Pulmonary artery endothelial cell (primary cell): ENCODE measurements at places on chromosomes 12 and 14. TPM values are rescaled to one million over a fixed set of nuclear protein-coding genes. Genes with fewer than 3 reads are reported as not detected.

GRCh38 chr12:6627616-6628015 lies 8.1 kb downstream of the LPAR5 start:
- DNase-seq, result no peak

SSPN gene
- 1.1 and 2.0 TPM in 2 replicates for total RNA-seq

DNA sequence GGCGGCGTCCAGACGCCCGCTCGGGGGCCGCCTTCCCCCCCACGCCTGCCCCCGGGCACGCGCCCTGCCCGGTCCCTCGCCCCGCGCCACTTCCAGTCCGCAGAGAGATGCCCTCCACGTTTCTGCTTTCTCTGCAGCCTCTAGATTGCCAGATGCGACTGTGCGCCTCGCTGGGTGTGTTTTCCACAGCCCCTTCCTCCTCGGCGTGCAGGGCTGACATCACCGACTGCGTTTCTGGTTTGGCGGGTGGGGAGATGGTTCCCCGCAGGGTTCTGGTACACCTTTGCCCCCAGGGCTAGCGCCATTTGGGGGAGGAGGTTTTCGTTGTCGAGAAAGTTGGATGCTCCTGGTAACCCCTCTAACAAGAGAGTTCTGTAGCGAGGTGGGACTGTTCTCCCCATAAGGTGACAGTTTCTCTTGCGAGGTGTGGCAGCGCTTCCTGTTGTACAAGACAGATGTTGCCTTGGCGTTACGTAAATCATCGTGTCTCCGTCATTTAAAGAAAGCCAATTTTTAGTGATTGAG lies 1.5 kb downstream of the CALM1 start:
- no peak for DNase-seq

GRCh38 chr12:120049426-120049825 lies 60.4 kb downstream of the BICDL1 start:
- DNase-seq, result no peak

DNA sequence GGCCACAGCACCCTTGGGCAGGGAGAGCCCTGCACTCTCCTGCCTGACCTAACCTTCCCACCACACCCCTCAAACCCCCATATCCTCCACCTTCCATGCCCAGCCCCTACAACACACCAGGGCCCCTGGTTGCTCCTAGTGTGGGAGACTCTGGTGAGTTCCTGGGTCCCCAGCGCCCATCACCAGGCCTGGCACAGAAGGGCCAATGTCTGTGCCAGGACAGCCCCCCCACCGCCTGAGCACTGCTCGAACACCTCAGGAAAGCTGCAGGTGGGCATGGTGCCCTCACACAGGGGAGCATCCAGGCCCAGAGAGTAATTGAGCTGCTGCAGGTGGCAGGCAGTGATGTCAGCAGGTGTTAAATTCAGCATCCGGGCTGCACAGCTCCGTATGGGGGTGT lies 15.2 kb downstream of the ADCY6 start:
- no peak for DNase-seq

- no peak for DNase-seq
Observed at GRCh38 chr14:61472801-61473376, 151.5 kb downstream of the PRKCH start.

IAPP gene
- total RNA-seq, result not detected in 2 replicates

DNA sequence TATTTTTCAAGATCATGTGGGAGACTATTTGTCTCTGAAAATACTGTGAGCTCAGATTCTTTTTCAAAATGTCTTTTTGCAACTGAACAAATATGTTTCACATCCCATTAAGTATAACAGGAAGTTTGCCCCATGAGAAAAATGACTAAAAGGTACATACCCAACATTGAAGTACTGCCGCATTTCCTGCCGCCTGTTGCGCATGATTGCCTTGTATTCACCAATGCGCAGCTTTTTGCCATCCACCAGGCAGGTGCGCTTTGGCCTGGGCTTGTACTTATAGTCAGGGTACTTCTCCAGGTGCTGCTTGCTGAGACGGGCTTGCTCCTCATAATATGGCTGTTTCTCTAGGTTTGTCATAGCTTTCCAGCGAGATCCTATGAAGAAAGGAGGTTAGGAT lies 413.2 kb downstream of the SOX5 start:
- no peak for DNase-seq
